ENCODE measurements at places on chromosomes 6 and 20.

GRCh38 chr6:106981926-106982325 lies 7.4 kb upstream of the CD24 start:
- DNase-seq = no peak

DNA sequence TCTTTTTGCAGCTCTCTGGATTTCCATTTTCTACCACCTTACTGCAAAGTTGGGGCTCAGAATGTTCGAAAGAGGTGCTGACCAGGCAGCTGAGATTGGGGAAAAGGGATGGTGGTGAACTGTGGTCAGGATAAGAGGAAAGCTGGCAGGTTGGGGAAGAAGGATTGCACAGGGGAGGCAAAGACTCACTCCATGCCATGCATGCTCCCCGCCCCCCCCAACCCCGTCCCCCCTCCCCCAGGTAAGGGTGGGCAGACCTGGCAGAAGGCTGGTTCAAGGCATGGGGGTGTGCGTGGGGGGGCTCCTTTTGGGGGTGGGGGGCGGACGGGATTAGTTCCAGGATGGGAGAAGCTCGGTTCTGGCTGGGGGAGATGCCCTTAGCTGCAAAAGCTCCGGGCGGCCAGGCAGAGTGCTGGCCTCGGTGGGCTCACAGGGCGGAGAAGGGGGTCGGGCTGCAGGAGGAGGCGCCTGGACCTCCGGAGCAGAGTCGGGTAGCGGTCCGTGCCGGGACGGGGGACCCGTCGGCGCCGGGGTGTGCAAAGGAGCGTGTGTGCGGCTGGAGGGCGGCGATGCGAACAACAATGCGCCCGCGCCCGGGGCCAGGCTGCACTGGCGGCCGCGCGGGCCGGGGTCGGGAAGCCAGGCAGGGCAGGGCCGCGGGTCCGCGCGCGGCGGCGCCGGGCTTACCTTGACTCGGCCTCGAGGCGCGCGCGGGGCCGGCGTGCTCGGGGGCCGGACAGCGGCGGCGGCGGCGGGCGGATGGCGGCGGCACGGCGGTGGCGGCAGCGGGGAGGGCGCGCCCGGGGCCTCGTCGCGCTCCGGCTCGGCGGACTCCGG lies 880 bp downstream of the ADNP start:
- DNase-seq = no peak

GRCh38 chr6:56101141-56101553 lies 146.2 kb downstream of the COL21A1 start:
- no peak for DNase-seq

DNA sequence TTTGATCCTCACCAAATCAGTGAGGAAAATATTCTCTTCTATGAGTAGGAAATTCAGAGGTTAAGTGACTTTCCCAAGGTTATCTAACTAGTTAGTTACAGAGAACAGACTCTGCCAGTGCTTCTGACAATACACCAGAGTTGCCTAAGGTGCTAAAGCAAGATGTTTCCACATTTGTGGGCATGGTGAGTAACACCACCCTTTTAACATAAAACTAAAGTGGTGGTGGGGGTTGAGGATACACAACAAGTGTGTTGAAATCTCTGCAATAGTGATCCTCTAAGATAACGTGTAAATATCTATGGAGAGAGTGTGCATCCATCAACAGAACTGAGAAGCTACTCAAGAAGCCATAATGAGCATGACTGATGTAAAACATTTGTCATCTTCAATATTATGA lies 11.7 kb downstream of the VNN2 start:
- no peak for DNase-seq

DNA sequence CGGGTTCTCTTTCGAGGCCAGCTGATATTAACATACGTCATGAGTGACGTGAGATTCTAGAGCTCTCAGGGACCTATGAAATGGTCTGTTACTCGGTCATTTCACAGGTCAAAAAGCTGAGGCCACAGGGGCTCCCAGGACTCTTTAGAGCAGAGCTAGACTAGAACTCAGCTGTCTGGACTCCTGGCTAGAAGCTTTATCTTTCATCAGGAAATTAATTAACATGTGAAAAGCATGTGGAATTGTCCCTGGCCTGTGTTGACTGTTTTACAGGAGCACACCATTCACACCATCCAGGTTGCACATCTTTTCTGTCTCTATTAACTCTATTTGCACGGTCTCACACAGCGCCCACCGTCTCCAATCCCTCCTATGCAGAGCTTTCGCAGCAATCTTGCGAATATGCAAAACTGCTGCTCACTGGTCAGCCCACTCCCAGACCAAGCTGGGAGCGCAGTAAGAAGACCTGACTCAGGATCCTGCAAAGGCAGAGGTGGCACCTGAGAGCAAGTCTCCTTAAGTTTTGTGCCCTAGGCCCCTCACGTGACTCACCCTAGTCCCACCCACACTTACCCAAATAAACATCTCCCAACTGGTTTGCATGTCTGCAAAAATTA lies 522.5 kb downstream of the CD83 start:
- DNase-seq = no peak

DNA sequence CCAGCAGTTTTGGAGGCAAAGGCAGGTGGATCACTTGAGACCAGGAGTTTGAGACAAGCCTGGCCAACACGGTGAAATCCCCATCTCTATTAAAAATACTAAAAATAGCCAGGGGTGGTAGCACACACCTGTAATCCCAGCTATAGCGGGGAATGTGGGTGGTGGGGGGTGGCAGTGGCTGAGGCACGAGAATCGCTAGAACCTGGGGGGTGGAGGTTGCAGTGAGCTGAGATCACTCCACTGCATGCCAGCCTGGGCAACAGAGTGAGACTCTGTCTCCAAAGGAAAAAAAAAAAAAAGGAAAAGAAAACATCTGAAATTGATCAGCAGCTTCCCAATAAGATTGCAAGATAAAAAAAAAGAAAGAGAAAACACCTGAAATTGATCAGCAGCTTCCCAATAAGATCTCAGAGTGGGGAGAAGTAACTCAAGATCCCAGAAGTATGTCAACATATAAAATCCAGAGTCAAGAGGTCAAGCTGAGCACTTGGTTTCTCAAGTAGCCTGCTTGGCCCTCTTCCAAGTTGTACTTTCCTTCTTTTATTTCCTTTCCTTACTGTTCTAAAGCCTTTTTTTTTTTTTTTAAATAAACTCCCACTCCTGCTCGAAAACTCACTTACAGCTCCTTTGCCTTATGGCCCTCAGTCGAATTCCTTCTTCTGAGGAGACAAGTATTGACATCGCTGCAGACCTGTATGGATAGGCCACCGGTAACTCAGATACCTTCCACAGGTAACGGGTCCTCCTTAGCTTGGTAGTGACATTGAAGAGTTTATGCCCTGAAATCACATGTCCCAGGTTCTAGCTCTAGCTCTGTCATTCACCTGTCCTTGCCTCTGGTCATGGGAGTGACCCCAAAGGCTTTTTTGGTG lies 368.5 kb upstream of the SYNCRIP start:
- no peak for DNase-seq

DNA sequence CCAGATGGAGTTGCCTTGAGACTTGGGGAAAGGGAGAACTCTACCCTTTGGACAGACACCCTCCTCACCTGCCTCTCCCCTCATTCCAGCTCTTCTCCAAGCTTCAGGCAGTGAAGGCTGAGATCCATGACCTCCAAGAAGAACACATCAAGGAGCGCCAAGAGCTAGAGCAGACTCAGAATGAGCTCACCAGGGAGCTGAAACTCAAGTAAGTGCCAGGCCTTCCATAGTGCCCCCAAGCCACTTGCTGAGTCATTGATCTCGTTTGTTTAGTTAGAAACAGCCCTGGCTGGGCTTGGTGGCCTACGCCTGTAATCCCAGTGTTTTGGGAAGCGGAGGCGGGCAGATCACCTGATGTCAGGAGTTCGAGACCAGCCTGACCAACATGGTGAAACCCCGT lies 39.2 kb downstream of the KIF3B start:
- no peak for DNase-seq

GRCh38 chr20:48986899-48987298 lies 59.2 kb upstream of the CSE1L start:
- no peak for DNase-seq

DNA sequence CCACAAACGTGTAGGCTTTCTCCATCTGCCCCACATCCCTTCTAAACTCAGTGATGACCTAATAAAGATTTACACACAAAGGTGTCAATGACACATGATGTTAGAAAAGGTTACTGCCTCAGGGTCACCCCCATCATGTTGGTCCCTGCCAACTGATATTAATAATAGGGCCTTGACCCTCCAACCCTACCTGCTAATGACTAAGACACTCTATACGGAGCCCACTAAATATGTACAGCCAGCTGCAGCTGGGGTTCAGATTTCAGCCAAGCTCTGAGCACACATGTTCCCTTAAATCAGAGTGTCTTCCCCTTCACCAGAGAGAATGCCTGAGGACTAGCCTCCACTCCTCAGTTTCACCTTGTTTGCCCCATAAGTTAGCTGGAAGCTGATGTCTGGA lies 67.4 kb upstream of the SNRPB2 start:
- DNase-seq = no peak

DNA sequence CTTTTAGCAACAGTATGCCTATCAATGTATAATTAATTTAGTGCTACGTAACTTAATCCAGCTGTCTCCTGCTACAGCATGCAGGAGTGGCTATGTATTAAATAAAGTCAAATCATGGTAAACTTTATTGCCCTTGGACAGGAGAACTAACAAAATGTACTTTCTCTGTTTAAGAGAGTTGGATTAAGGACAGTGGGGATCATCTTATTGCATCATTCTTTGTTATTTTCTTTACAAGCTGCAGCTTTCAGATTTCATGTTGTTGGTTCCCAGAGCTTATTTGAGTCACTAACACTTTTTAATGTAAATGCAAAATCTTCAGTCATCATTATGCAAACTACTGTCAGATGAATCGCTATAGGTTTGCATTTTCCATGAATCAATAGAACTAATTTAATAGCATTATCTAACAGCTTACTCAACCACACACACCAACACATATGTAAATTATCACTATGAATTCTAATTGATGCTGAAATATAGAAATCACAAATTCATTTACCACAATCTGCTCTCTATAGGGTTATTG lies 424.7 kb downstream of the MMUT start:
- no peak for DNase-seq

DNA sequence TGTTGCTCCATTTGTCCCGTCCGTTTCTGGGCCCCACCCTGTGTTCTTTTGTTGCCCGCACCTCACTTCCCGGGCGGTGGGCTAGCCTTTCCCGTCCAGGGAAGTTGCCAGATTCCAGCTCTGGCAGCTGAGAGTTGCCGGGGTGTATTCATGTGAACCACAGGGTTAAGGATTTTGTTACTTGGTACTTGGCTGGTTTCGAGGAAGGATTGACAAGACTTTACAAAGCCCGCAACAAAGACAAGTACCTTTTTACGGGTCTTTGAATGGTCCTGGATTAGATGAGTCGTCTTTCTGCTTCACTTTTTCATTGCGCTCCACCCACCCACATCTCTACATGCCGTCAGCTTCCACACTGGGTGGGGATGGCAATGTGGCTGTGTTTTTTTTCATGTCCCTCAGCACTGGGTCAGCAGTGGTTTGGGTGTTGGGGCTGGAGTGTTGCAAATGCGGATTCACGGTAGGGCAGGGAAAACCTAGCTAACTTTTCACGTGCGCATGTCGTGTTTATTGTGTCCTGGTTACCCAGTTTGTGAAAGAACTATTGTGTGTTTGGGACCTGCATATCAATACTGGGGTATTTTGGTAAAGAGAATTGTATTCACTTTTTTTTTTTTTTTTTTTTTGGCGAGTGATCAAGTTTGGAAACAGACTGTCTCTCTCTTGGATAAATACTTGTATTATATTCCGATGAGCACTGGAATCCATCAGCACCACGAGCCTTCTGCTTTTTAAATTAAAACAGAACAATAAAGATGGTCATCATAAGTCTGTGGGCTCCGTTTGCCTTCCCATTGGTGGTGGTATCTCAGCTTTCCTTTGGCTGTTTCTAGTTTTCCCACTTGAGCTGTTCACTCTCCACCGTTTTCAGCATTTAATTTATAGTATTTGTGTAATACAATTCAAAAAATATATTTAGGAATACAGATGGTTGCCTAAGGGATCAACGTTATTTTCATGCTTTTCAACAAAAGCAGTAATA lies 1.2 kb downstream of the DUSP22 start:
- DNase-seq = no peak

GRCh38 chr6:18138906-18139305 lies 16.0 kb downstream of the TPMT start:
- no peak for DNase-seq

DNA sequence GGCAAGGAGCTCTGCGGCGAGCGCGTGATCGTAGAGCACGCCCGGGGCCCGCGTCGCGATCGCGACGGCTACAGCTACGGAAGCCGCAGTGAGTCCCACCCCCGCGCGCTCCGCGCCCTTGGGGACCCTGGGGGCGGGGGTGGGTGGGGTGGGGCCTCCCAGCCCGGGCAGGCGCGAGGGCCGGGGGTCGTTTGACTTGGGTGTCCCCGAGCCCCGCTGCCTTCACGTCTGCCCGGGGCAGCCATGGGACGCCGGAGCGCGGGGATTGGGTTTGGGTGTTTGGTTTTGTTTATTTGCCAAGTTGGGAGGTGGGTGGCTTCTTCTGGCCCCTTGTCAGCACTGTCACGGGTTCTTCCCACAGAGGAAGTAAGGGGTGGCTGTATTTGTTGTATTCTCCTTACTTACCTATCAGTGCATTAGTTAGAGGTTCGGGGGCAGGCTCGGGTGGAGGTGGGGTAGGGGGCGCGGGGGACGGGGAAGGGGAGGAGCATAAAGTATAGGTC lies 777 bp downstream of the SRSF6 start:
- no peak for DNase-seq

DNA sequence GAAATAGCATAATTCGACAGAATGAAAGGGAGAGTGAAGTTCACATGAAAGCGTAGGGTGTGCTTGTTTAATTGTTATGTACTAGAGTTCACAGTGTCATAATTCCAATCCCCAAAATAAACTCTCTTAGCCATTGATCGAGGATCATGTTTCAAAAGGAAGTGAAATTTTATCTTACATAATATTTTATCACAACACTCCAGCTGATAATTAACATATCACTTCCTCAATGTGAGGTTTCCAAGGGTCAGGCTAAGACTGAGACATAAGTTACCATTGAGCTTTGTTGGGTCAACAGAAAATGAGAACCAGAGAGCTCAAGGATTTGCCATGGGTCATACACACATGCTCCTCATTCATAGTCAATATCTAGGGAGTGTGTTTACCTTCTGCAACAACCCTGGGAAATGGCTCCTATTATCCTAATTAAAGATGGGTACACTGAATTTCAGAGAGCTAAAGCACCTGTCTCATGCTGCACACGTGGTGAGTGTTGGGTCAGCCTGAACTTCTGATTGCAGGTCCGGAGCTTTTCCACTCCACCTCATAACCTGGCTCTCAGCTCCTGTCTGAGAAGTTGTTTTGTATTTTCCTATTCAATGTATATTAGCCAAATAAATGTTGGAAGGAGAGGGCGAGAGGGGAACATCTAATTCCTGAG lies 3.0 kb downstream of the GSTA2 start:
- no peak for DNase-seq

GRCh38 chr6:170371588-170371987 lies 65.0 kb downstream of the FAM120B start:
- DNase-seq = no peak

GRCh38 chr6:73418081-73418741 lies 23.6 kb downstream of the DDX43 start:
- DNase-seq = no peak

DNA sequence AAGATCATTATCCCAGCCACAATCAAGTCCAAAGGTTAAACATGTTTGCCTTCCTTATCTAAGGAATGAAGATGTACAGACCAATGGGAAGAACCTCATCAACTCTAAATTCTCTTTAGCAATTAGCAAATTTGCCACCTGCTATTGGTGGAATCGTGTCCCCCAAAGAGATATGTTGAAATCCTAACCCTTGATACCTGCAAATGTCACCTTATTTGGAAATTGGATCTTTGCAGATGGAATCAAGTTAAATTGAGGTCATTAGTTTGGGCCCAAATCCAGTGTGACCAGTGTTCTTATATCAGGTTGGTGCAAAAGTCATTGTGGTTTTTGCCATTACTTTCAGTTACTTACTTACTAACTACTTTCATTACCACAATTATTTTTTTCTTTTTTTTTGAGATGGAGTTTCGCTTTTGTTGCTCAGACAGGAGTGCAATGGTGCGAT lies 31.3 kb downstream of the KLHL31 start:
- no peak for DNase-seq
